CD4-positive, alpha-beta memory T cell (primary cell): ENCODE measurements at places on chromosomes 16 and 17. TPM values are rescaled to one million over a fixed set of nuclear protein-coding genes. Genes with fewer than 3 reads are reported as not detected.

GRCh38 chr16:49022351-49022963 is 259.2 kb downstream of the CBLN1 start:
- DNase-seq = no peak

- no peak for DNase-seq
These were observed 15.4 kb downstream of the DNAAF8 start for GRCh38 chr16:4749700-4750257.

DNA sequence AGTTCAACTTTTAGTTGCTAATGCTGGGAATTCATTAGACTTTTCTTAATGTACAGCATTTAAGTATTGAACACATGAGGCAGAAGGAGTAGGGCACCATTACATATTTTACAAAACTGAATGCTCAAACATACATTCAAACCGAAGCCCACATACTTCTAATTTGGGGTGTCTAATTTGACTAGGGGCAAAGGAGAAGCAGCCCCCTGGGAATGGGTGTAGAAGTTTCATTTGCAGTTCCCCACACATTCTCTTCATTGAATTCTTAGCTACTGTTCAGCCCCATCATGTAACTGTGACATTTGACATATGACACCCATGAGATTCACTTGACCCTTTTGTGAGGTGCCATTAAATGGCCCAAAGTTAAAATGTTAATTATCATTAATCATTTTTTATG is 16.4 kb downstream of the IRX6 start:
- DNase-seq = no peak

DNA sequence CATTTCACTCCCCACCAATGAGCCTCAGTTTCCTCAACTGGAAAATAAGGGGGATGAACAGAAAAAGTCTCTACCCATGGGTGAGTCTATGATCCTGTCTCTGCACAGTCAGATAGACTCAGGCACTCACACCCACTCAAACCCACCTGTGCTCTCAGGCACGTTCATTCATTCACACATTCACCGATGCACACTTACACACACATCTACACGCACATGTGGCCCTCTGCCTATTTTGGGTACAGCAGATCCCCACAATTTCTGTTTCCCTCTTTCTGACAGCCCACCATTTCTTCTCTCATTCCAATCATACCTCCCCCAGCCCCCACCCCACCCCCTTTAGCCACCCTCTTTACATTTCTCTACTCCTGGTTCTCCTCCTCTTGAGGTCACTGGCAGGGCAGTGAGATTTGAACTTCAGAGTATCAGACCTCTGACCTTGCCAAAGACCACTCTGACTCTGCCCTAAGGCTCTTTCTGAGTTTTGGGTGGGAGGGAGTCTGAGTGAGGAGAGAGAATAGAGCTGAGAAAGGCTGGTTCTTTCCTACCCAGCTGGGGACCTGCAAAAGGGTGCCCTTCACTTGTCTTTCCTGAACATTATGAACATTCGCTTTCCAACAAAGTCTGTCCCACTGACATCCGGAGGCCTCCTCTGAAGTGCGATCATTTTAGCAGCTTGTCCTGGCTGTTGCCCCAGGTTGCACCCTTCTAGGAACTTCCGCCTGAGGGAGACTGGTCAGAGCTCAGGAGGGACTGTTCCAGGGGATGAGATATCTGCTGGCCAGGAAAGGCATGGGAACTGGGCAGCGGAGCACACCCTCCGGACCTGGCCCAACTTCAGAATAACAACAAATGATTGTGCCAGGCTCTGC is 10.1 kb upstream of the COL1A1 start:
- no peak for DNase-seq

- DNase-seq = no peak
These were observed 5.7 kb upstream of the IL32 start for GRCh38 chr16:3059723-3060242.

DNA sequence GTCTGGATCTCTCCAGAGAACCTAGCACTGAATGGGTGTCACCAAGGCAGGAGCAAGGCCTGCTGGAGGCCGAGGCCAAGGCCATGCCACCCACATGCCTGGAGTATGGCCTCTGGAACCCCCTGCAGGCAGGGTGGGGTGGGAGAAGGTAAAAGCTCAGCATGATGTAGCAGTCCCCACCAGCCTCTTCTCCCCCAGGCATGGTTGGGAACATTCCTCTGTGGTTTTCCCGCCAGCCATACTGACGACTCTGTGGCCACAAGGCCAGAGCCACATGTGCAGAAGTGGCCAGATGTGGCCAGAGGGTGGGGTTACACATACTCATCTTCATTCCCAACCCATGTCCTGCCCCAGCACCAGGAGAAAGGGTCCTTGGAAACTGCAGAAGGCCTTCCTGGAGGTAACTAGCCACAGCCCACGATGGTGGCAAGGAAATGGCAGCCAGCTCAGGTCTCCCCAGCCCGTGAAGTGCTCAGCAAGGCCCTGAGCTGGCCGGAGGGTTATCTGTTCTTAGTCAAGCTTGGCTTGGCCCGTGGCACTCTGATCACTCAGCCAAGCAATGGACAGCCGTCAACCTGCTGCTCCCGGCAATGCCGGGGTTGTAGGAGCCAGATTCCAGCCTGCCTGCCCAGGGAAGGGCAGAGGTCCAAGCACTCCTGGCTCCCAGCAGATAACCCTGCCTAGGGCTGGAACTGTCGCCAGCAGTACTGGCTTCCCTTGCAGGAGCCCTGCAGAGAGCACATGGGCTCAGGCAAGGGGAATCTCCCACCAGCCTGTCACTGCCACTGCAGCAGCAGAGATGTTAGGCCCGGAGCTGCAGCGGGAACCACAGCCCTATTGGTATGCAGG is 26.1 kb downstream of the HDAC5 start:
- DNase-seq = no peak

DNA sequence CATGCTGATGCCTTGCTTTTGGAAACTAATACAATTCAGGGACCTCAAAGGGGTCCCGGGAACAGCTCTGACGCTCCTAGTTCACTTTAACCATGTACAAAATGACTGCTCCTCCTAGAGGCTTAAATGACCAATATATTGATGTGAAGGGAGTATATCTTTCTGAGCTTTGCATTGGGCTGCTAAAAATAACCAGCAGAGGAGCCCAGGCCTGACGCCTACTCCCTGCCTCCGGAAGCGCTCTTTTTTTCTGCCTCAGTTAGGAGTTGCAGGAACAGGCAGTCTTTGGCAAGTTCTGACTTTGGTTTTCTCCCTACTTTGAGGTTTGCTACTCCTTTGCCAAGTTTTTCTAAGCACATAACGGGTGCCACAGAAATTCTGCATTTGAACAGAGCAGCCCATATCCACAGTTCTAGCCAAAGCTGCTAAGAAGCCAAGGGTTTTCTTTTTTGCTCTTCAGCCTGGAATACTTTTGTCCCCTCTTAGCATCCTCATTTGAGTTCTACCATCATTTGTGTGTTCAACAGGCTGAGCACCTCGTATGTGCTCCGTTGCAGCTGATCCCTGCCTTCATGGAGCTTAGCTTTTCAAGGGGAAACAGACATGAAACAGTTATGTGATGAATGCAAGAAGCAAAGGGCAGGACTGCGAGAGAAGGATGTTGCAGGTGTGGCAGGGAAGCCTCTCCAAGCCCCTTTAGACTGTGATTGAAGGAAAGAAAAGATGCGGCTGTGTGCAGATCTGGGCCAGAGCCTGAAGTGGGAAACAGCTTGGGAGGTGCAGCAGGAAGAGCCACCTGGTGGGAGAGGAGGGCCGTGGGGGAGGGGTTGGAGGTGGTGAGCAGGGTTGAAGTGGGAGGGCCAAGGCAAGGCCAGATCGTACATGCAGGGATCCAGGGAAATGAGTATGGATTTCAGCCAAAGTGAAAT is 2.8 kb upstream of the NAGPA start:
- no peak for DNase-seq

SLC16A13 gene
- 13.7 TPM for total RNA-seq

NXPH3 gene
- total RNA-seq = not detected

GRCh38 chr16:46731691-46732555 is 16.2 kb downstream of the MYLK3 start:
- no peak for DNase-seq

- DNase-seq = no peak
These were observed 96.3 kb downstream of the CYLD start for GRCh38 chr16:50838165-50838564.

DNA sequence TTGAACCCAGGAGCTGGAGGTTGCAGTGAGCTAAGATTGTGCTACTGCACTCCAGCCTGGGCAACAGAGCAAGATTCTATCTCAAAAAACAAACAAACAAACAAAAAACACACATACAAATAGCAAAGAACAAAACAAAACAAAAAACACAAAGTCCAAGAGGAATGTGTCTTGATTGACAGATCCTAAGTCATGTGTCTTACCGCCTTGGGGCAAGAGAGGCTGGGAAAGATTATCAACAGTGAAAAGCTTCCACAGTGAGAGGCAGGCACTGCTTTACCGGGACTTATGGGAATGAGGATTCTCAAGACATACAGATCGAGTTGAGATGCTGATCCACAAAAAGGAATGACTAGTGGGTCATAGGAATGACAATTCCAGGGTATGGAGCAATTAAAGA is 62.7 kb upstream of the GAS7 start:
- no peak for DNase-seq

CBLN1 gene
- not detected for total RNA-seq

GPR179 gene
- 0.12 TPM for total RNA-seq

CD2BP2 gene
- 79.4 TPM for total RNA-seq
